ENCODE measurements at places on chromosomes 2 and 18.

DNA sequence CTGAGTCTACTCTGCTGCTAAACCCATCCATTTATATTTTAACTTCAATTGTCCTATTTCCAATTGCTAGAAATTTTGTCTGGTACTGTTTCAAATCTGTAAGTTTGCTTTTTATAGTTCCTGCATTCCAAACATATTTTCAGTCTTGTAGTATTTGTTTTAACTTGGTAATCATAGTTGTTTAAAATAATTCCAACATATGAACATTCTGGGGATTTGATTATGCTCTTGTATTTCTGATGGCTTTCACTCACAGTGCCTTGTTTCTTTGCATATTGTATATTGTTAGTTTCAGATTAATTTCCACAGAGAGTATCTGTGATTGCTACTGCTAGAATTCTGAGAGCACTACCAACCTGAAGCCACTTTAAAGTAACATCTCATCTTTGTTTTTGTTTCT is 202.4 kb downstream of the ETAA1 start:
- DNase-seq, result no peak

GRCh38 chr2:98252038-98252773 is 94.0 kb upstream of the CNGA3 start:
- DNase-seq, result no peak

DNA sequence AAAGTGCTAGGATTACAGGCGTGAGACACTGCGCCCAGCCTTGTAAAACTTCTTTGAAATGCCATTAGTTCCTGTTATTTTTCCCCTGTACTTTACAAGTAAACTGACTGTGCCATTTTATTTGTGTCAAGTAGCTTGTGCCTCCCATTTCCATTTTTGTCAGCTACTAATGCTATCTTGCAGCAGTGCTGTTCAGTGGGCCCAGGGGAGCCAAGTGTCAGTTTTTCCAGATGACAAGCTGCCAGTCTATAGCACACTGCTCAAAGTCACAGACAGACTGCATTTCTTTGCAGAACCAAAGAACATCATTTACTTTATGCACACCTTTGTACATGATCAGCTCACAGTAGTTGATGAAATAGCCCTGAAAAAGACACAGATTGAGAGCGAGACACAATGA is 901.3 kb upstream of the CDH2 start:
- no peak for DNase-seq

- no peak for DNase-seq
These were observed 100.7 kb downstream of the DTNB start for GRCh38 chr2:25572638-25573037.

GRCh38 chr18:3857544-3857943 is 407.6 kb downstream of the TGIF1 start:
- no peak for DNase-seq

All from aorta (tissue), 5 donors.